ENCODE measurements at places on chromosomes 4 and X. TPM values are rescaled to one million over a fixed set of nuclear protein-coding genes. Genes with fewer than 3 reads are reported as not detected.

ARHGAP24 gene
- 8.1 TPM for total RNA-seq

ZNF711 gene
- total RNA-seq = 1.6 TPM

NRK gene
- total RNA-seq = 15.8 TPM

POLN gene
- total RNA-seq = 0.59 TPM

INTU gene
- 1.3 TPM for total RNA-seq

PNCK gene
- 0.15 TPM for total RNA-seq
